Glutamatergic neuron (in vitro differentiated cells): ENCODE measurements at places on chromosomes 4 and X.

GRCh38 chr4:168569931-168570276 lies 73.1 kb downstream of the PALLD start:
- no peak for DNase-seq

DNA sequence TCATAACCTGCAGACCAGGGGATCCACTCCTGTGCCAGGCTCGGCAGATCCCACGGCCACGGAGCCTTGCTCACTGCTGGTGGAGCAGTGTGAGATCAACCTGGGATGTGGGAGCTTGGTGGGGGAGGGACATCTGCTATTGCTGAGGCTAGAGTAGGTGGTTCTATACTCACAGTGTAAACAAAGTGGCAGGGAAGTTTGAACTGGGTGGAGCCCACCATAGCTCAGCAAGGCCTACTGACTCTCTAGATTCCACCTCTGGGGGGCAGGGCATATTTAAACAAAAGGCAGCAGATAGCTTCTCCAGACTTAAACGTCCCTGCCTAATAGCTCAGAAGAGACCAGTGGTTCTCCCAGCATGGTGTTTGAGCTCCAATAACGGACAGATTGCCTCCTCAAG lies 54.7 kb upstream of the EPHA5 start:
- DNase-seq = no peak

DNA sequence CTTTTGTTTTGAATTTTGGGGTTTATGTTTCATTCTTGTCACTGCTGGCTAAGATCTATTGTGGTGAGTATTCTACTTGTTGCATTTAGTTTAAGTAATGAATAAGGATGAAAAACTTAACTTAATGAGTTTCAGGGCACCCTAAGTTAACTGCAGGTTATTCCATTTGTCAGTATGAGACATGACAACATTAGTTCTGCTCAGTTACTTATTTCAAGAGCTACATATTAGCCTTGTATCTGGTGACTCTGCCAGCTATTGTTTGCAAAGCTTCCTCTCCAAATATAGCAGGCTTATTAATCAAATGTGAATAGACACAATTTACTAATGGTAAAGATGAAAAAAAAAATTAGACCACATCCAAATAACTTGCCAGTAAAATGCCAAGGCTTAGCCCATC lies 567.1 kb downstream of the IL15 start:
- no peak for DNase-seq

DNA sequence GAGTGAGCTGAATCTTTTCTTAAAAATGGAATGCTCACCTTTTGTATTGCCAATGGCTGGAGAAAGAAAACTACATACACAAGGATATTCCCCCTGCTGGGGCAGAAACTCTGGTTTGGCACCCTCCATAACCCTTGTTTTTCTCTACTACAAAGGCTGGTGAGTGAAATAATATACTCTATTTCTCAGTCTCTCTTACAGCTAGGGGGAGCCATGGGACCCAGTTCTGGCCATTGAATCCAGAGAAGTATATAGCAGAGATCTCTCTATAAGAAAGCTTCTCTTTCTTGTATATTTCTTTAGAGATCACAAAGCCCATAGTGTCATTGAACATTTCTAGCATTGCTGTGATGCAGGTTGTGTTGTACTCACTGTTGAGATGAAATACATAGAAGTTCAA lies 49.8 kb downstream of the SMPX start:
- no peak for DNase-seq
